Left hindlimb (tissue), 1 donor: ENCODE measurements at places on chromosomes 1 and 21.

DNA sequence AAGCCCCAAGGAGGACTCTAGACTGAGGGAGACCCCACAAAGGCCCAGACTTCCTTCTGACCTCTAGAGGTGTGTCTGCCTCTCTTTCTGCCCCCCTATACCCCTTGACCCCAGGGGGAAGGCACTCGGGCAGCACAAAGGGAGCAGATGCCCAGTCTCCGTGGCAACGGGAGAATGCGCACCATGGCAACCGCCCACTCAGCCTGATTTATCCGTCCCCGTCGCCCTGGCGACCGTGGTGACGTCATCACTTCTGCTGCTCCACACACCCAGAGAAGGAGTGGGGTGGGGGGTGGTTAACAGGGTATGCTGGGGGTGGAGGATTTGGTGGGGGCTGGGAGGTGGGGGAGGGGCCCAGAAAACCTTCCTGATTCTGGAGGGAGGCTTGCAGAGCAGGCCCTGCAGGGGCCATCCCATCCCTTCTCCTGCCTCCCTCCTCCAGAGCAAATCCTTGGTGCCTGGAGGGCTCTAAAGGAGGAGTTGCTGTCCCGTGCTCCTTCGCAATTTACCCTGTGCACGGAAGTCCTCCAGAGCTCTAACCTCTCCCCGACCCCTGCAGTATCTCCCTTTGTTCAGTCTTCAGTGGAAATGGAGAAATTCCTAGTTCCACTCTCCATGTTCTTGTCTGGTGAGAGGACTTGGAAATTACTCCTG, 6.3 kb downstream of the CELF3 start:
- no peak for DNase-seq

- DNase-seq = peak; percentile 42
Measured at GRCh38 chr1:119275145-119276134, 93.1 kb upstream of the HAO2 start.

- no peak for DNase-seq
Measured at GRCh38 chr1:203451836-203452784, 23.5 kb upstream of the PRELP start.

GRCh38 chr1:67618285-67619018, 66.5 kb upstream of the GADD45A start:
- peak; percentile 83 for DNase-seq

DNA sequence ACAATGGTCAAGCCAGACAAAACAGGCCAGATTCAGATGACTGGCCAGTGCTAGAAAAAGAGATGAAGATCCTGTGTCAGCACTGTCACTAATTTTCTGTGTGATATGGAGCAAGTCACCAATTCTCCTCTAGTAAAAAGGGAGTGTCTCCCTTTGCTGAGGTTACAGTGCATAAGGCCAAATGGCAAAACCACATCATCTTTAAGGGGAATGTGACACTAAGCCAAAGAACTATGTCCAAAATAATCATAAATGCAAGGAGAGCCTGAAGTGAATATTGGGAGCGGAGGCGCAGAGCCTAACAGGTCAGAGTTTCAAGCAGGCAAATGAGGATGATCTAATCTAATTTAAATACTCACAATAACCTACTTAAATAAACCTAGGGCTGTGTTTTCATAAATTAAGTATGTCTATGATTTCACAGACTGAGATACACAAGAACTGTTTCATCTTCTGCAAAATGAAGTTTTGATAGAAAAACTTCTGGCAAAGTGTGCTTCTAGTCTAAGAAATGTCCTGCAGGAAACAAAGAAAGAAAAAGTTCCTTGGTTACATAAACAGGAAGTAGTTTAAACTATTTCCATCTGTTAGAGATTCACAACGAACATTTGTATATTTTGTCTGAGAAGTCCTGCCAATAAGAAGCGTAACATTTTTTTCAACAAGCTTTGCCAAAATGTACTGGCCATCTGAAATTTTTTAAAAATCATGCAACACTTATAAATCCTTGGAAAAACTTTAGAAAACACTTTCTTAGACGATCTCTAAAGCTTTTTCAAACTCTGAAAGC, 290.2 kb downstream of the LRRC40 start:
- peak; percentile 37 for DNase-seq

DNA sequence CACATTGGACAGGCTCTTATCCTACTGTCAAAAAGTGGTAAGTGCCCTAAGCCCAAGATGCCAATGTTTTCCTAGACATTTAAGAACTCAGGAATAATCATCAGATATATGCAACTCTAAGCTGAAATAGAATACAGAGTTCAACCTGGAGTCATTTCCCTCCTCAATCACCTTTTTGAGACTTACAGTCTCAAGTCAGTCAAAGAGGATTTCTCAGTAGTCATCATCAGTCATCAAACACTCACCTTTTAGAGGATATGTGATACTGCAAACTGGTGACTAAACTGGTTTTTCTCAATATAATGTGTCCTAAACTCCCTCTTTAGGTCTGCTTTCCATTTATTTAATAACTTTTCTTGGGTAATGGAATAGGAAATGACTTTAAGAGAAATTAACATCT, 145.3 kb upstream of the ADAMTS5 start:
- DNase-seq = no peak

DNA sequence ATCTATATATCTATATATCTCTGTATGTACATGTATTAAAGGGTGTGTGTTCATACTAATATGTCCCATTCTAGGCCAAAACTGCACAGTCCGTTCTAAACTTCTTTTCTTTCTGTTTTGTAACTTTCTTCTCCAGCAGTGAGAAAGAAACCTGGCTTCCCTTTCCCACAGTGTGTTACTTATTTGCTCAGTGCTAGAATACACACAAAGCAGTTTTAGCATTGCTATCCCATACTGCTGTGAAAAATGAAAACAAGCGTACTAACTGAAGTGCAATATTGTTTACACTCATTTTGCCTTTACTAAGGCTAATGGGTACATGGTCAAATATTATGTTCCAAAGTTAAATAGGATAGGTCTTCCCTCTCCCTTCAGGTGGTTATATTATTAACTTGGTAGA, 163.9 kb downstream of the LEPR start:
- DNase-seq = no peak

- DNase-seq = no peak
Measured at GRCh38 chr1:212561501-212561931, 47.0 kb upstream of the ATF3 start.

DNA sequence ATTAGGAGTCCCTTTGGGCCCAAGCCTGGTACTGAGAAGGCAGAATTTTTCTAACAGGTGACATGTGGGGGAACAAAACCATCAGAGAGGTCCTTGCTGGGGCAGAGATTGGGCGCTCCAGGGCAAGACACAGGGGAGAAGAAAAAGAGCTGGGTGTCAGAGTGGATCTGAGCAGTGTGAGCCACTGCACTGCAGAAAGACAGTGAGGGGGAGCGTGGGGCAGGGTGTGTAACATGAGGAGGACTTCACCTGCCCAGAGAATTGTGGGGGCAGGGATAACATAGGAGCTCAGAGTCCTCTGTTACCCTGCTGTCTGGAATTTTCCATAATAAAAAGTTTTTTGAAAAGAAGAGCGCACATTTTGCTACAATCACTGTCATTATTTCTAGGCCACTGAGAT, 25.5 kb upstream of the CSF3R start:
- no peak for DNase-seq

DNA sequence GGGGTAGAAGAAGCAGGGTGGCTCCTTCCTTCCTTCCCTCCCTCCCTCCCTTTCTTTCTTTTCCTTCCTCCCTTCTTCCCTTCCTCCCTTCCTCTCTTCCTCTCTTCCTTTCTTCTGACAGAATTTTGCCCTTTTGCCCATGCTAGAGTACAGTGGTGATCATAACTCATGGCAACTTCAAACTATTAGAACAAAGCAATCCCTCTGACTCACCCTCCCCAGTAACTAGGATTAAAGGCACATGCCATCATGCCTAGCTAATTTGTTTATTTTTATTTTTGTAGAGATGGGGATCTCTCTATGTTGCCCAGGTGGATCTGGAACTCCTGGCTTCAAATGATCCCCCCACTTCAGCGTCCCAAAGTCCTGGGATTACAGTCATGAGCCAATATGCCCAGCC, 10.0 kb upstream of the RPE65 start:
- no peak for DNase-seq

DNA sequence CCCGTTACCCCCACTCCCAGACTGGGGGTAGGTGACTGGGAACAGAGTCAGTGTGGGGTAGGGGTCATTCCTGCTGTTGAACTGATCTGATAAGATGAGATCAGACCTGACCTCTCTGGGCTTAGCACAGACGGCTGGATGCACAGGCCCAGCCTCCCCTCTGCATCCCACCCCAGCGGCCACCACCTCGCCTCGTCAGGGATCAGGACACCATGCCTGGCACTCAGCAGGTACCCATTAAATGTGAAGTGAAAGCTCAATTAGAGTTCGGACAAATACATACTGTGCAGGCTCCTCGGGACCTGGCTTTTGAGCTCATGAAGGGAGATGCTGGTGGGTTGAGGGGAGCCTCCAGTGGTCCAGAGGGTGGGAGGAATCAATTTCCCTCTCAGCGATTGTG, 15.7 kb downstream of the SOX13 start:
- DNase-seq = no peak
